Non-pigmented ciliary epithelial cell (primary cell): ENCODE measurements at places on chromosomes 13 and 19.

DNA sequence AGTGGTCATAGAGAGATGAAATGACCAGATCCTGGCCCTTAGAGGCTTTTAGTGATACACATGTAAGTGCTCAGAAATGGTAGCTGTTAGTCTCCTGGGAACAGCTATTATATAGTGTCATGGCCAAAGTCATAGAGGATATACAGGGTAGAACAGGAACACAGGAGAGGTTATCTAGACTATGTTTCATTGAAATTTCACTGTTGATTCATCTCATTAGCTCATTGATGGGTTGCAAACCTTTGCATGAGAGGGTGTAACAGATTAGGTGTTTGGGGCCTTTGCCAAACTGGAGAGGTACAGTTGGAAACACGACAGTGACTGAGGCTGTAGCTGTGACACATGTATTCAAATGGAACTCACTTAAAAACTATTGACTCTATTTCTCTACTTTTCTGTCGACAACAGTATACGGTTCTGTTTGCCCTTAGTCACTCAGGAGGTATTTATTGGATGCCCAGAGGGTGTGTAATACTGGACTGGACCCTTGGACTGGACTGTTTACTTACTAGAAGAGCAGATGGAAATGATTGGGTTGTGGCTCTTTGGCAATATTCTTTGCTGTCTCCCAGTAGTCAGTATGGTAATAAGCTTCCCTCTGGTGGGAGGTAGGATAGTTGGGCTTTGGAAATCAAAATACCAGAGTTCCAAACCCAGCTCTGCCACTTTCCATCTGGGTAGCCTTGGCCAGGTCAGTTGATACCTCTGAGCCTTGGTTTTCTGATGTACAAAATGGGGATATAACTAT is 29.8 kb downstream of the ARHGAP35 start:
- DNase-seq: no peak

GRCh38 chr19:7153022-7153421 is 83.5 kb downstream of the ZNF557 start:
- DNase-seq: no peak

GRCh38 chr19:1266129-1266915 is 2.8 kb upstream of the CIRBP start:
- DNase-seq: no peak

DNA sequence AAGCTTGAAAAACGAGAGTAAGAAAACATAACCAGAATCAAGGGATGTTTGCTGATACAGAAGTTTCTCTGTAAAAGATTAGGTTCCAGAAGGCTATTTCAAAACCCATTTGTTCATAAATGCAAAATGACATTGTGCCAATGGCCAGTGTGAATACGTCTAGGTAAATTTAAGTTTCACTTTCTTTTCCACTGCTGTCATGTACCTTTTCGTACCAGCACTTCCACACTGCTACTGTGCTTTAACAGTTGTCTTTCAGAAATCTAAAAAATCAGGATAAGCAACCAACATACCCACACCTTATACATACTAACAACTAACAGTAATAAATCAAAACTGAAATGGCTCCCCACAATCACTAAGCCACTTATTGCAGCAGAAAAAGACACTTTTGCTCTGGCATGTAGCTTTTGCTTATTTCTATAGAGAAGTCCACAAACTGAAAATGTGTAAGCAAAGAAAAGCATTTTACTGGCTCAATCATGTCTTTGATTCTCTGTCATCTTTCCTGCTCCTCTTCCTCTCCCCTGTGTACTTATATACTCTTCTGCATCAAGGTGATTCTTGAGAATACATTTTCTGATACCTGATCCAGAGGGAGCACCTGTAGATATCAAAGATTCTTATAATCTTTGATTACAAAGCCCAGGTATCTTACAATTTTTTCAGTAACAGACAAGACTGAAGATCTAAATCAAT is 34.3 kb downstream of the ELF1 start:
- DNase-seq: no peak

- DNase-seq: no peak
Measured at GRCh38 chr13:28872427-28873176, 52.5 kb downstream of the MTUS2 start.

GRCh38 chr13:30607908-30608307 is 9.8 kb upstream of the USPL1 start:
- no peak for DNase-seq

GRCh38 chr13:24921881-24922280 is 157.9 kb downstream of the RNF17 start:
- DNase-seq: no peak

- DNase-seq: no peak
Measured at GRCh38 chr13:98664510-98664909, 87.6 kb upstream of the STK24 start.

DNA sequence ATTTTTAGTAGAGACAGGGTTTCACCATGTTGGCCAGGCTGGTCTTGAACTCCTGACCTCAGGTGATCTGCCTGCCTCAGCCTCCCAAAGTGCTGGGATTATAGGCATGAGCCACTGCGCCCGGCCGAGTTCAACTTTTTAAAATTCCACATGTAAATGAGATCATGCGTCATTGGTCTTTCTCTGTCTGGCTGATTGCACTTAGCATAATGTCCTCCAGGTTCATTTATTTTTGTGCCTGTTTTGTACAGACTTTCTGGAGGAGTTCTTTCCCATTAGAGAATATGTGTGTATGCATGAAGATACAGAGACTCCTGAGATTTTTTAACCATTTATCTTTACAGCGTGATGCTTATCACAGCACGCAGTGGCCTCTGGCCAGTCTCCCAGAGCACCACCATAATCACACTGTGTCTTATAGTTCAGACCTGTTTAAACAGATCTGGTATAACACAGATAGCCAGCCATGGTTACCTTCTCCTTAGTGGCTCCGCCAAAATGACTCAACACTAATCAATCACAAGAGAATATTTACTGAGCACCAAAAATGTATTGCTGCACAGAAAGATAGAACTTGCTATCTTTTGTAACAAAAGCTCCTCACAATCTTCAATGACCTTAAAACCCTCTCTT is 11.4 kb upstream of the STARD13 start:
- no peak for DNase-seq

DNA sequence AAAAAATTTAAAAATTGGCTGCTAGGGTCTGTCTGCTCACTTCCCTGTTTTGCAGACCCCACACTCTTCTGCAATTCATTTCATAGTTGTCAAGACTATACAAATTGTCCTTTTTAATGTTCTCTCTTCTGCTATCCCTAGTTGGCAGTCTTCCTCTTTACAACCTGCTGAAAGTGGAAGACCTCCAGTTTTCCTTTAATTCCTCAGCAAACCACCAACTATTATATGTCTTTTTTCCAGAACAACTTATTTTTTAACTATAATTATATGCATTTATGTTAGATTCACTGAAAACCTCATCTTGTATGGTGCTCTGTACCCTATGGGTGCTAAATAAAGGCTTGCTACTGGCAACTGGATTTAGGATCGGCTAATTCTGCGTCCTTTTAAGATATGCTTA is 1.1 kb upstream of the PHF11 start:
- no peak for DNase-seq

GRCh38 chr19:18967358-18968146 is 26.5 kb upstream of the HOMER3 start:
- DNase-seq: no peak

GRCh38 chr19:6271721-6272410 is 7.9 kb downstream of the MLLT1 start:
- DNase-seq: no peak

GRCh38 chr13:66559093-66559492 is 671.0 kb downstream of the PCDH9 start:
- no peak for DNase-seq

DNA sequence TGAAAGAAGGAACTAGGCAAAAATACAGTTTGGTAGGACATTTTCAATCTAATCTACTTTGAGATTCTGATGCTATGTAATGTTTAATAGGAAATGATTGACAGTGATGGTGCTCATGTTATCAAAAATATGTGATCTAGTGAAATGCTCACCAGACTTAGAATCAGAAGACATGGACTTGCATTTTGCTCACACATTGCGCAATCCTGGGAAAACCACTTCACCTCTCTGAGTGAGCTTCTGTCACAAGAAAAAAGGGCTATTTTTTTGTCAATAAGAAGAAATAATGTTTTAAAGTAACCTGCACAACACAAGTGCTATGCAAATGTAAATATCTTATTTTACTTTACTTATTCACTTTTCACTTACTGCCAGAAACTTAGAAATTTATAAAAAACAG is 380.9 kb upstream of the HTR2A start:
- DNase-seq: no peak

GRCh38 chr19:49939721-49940481 is 10.6 kb upstream of the NUP62 start:
- DNase-seq: no peak

GRCh38 chr19:49022116-49022515 is 2.0 kb downstream of the CGB3 start:
- no peak for DNase-seq

- DNase-seq: peak; percentile 83
Measured at GRCh38 chr19:51688671-51689571, 4.2 kb upstream of the SPACA6 start.

DNA sequence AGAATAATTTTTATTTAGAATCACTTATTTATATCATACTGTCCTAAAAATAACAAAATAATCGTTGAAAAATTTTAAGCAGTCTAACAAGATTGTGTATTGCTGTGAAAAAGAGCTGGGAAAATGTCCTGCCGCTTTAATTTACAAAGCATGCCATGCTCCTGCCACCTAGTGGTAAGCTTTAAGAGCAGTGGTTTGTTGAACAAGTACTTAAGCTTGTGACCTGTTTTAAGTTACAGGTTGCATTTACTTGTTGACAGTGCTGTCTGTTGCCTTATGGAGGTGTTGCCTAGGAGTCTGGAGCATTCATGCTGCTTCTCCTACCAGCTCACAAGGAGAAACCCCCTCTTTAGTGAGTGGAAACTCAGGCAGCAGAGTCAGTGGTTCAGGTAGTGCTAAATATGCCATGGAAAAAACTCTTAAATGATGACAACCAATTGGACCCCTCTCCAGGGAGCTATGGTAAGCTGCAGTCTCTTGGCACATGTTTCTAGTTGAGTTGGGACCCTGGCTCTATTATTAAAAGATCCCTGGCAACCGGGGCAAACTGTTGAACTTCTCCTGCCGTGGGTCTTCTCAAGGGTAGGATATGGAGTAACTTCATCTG is 68.4 kb downstream of the SPATA13 start:
- no peak for DNase-seq

- DNase-seq: no peak
Measured at GRCh38 chr13:30915691-30916541, 9.8 kb downstream of the MEDAG start.

DNA sequence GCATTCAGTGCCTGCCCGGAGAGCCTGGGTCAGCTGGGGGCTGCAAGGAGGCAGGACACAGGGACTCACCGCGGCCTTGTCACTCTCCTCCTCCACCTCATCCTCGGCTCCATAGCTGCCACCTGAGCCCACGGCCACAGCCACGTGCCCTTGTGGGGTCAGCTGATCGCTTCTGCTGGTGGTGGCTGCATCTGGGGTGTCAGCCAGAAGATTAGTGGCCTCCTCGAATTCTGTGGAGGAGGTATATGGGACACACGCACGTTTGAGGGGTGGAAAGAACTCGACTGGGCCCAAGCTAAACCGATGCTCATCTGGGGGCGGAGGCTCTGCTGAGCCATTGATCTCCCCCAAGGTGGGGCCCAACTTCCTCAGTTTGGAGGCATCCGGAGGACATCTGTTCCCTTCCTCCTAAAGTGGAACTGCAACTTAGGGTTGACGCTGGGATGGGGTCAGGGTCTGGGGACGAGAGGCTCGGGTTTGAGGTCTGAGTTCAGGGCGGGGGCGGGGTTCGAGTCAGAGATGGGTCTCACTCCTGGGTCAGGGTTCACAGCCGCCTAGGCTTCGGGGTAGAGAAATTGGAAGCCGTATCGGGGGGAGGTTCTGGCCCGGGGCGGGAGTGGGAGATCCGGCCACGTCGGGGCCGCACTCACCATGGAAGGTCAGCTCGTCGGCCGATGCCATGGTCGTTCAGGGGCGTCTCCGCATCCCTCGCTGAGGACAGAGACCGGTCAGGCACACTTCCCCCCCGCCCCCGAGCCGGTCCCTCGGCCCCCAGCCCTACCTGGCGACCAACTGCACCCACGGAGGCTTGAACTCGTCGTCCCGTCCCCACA is 493 bp downstream of the YIPF2 start:
- no peak for DNase-seq

DNA sequence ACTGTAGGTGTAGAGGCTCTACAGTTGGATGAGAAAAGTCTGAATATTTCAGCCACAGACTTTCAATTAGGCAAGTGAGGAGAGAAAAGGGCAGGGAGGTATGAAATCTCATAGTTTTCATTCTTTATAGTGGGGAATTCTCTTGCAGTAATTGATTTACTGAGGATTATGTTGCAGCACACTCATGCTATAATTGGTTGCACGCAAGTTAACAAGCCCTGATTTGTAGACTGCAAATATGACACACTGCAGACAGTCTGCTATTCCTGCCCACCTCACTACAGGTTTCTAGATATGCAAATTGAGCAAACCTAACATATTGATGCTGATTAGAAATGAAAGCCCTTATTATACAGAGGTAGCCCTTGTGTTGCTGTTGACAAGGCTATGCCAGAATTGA is 139.4 kb downstream of the LHFPL6 start:
- no peak for DNase-seq

DNA sequence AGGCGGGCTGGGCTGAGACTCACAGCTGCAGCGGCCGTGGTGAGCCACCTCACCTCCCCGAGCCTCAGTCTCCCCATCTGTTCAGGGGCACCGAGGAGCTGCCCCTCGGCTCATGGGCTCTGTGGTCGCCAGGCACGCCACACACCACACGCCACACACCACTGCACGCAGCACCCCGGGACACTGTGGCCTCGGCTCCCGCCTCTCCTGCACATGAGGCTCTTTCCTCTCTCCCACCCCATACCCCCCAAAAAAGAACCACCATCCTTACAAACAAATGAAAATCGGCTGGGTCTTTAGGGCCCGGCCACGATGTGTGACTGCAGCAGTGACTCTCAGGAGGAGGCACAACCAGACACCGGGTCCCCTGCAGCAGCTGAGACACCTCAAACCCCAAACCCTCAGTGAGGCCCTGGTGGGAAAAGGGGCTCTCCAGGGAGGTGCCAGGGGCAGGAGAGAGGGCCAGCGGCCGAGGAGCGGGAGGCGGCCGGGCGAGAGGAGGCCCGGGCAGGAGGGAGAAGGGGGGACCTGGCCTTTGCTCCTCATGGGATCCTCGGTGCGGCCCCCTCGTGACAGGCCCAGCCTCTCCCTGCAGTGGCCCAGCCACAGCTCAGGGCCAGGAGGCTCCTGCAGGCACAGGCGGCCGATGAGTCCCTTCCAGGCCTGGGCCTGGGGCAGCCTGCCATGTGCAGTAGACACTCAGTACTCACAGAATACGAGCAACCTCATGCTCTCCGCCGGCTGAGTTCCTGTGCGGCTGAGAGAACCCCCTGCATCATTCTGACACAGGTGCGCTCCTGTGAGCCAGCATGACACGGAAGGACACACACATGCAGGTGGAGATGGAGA is 66.3 kb downstream of the RASA3 start:
- no peak for DNase-seq

GRCh38 chr13:25469169-25469525 is 97.4 kb downstream of the ATP8A2 start:
- DNase-seq: no peak

GRCh38 chr19:46860846-46861690 is at the start of gene ARHGAP35:
Gene ARHGAP35, plus strand, starts transcription at chr19:46860997. Its CDS starts 57,679 bp downstream, at chr19:46918676.
- no peak for DNase-seq

- no peak for DNase-seq
Measured at GRCh38 chr13:52921194-52921593, 72.8 kb upstream of the PCDH8 start.
